Fibroblast of lung (primary cell): ENCODE measurements at places on chromosomes 5 and 9.

DNA sequence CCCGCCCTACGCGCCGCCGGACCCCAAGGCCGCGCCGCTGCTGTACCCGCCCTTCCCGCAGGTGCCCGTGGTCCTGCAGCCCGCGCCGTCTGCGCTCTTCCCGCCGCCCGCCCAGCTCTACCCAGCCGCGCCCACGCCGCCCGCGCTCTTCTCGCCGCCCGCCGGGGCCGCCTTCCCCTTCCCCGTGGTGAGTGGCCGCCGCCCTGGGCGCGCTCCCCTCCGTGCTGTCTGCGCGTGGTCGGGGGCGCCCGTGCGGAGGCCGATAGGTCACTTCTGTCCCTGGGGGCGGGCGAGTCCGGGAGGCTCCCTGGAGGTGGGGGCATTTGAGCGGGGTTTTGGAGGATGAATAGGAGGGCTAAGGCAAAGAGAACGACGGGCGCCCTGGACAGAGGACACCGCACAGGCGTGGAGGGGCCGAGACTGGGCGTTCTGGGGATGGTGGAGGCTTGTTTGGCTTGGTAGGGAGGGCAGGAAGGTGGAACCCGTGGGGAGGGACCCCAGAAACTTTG lies 9.6 kb downstream of the PRRT1B start:
- no peak for DNase-seq

DNA sequence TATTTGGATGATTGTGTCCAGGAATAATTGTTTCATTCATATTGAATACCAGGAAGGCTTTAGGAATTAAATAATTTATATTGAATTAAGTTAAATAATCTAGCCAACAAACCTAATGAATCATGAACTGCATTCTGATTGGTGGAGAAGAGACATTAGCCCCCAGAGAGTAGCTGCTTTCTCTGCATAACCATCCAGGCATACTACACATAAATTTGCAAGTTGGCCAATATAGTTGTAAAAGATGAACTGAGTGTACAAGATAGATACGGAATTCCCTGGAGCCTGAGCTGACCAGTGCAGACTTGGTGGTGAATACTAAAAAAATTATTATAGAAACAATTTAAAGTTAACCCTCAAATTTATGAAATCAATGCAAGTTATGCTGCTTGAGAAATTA lies 311.8 kb upstream of the KIF2A start:
- no peak for DNase-seq

DNA sequence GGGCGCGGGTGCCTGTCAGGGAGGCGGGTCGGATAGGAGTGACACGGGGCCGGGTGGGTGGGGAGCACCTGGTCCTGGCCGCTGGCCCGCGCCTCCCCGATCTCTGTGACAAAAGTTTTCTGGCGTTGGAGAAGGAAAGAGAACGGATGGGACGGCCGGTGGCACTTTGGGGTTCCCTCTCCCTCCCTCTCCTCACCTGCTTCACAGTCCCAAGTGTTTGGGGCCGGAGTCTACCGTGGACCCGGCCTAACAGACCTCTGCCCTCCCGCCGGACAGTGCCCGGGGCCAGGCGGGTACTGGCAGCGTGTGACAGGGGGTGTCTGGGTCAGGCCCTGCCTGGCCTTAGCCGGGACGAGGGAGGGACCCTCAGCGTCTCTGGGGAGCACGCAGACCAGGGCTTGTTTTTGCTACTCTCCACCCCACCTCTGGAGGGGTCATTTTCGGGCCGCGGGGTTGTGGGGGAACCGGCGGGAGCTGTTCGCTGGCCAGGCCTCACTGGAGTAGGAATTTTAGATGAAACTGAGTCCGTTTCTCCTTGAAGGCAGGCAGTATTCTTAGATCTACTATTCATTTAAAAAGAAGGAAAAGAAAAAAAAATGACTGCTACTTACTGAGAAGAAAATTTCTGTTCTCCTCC lies 1.7 kb downstream of the PRDM6 start:
- no peak for DNase-seq

GRCh38 chr9:112913326-112913725 lies 22.6 kb upstream of the SLC46A2 start:
- no peak for DNase-seq

- DNase-seq, result no peak
Observed at GRCh38 chr5:133664422-133664821, 52.1 kb upstream of the FSTL4 start.

DNA sequence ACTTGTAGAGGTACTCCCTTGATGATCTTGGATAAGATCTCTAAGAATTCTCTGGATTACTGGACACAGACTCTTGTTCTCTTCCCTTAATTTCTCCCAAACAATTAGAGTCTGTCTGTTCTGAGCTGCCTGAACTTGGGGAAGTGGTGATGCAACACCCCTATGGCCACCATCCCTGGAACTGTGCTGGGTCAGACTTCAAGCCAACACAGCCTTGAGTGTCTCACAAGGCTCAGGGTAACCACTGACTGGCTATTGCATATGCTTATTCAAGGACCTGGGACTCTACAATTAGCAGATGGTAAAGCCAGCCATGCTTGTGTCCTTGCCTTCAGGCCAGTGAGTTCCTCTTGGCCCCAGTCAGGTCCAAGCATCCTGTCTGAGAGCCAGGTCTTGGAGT lies 504.5 kb downstream of the MAN2A1 start:
- no peak for DNase-seq

DNA sequence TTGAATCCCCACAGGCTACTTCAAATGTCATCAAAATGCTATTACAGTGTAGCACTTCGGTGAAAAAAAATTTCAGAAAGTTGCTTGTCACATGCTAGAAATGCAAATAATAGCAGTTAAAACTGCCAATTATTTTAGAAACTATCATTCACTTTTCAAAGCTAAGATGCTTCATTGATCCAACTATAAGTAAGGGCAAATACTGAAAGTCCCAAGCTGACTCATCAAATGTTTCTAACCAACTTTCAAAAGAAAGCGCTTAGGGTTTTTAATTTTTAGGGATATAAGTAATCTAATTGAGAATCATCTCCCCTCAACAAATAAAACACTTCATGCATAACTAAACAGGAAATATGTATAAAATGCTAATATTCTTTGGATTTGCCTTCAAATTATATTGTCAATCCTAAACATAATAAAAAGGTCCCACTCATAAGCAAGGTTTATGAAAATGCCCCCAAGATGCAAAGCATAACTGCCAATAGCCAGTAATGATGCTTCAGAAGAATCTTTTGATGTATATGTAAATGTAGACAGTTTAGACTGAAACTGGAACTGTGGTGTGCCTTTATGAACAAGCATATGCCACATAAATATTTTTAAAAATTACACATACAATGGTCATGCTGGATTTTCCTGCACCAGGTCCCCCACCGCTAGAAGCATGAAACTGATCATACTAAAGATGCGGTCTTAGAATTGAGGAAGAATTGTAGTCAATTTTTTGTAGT lies 12.2 kb downstream of the ACTL7A start:
- no peak for DNase-seq

DNA sequence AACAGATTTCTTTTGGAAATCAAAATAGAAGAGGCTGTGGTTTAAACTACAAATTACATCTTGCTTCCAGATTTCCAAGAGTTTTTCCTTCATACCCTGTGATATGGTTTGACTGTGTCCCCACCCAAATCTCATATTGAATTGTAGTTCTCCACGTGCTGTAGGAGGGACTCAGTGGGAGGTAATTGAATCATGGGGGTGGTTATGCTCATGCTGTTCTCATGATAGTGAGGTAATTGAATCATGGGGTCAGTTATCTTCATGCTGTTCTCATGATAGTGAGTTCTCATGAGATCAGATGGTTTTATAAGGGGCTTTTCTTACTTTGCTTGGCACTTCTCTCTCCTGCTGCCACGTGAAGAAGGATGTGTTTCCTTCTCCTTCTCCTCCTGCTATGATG lies 687.0 kb upstream of the ZNF608 start:
- no peak for DNase-seq
